ENCODE measurements at places on chromosomes 5 and 9.

GRCh38 chr9:91033797-91034196, 232.2 kb downstream of the SYK start:
- peak; percentile 79 for DNase-seq

- DNase-seq, result no peak
These were observed 83.9 kb downstream of the NDFIP1 start for GRCh38 chr5:142192286-142193113.

DNA sequence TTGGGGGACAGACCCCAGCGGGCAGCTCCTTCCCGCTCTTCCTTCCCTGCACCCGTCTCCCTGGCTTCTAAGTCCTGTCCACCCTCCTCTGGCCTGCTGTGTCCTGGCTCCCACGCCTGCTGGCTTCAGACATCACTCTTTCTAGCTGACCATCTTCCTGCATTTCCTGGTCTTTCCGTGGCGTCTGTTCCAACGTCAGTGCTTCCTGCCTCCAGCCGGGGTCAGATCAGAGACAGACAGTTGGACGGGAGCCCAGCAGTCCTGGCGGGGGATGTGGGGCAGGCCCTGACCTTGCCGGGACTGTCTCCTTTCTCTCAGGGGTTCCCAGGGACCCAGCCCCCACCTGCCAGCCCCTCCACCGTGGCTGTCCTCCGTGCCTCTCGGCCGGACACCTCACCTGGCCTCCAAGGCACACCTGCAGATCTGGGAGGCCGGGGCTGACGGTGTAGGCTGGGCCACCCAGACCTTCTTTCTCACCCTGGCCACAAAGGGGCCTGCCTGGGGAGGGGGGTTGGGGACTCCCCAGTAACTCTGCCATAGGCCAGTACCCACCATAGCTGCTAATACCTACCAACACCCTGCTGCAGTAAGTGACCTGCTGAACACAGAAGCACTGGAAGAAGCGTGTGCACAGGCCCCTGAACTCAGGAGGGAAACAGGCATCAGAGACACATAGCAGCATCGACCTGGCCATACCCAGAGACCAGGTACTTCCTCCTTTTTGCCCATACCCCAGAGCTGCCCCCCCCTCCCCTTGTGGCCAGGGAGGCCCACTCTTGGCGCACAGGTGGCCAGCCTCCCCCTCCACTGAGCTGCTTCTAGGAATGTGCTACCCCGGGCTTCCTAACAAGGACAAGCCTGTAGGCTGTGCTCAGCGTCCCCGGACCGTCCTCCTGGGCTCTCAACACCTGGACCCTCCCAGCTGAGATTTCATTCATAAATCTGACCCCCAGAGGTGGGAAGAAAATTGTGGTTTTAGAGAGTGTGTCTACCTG, 5.1 kb downstream of the NRARP start:
- DNase-seq, result no peak

DNA sequence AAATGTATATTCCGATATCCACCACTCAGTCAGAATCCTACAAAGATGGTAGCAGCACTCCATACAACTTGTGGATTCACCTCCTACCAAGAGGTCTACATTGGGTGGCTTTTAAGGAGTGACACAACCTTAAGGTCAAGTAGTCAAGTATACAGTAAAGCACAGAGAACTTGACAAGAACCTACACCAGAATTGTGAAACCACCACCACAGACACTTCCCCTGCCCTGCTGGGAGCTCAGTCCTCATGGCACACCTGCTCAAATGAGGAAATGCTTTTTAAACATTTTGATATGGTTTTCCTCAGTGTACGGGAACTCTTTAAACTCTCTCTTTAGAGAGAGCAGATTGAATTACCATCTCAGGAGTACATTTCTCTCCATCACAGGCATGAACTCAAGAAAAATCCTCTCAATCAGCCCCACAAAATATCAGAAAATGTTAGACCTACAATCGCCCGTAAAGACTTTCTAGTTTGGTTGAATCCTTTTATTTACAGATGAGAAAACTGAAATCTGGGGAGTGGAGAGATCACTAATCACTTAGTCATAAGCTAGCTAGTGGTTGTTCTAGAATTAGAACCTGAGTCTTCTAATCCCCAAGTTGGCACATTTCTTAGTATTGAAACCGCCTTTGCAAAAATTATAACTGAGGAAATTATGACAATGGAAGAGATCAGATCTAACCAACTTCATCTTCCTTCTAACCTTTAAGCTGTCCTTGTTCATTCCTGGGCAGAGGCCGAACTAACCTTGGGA, 38.5 kb upstream of the NR4A3 start:
- no peak for DNase-seq

DNA sequence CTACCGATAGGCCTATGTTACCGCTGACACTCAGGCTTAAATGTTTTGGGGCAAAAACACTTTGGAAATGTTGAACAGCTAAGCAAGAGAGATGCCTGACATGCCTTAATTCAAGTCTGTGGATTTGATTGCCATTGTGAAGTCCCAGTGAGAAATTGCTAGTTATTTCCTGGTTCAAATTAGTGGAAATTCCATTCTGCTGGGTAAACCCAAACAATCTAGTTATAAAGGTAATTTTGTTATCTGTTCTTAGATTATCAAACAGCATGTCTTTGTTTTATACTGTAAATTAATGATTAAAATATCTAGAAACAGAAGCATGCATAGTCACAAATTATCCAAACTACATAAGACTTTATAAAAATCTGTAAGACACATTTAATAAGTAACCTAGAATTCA, 96.6 kb downstream of the PJA2 start:
- DNase-seq, result no peak

GRCh38 chr5:149932445-149933350, 11.9 kb downstream of the PDE6A start:
- DNase-seq, result no peak

- DNase-seq, result no peak
These were observed at the start of gene C7 for GRCh38 chr5:40909264-40909663. C7 (plus strand) TSS chr5:40909497; CDS start chr5:40909611, 114 bp downstream.

GRCh38 chr5:117623042-117623805, 1048.6 kb upstream of the SEMA6A start:
- no peak for DNase-seq

GRCh38 chr9:93624431-93624834, 48.0 kb downstream of the PHF2 start:
- DNase-seq, result no peak

- DNase-seq, result no peak
These were observed 111.7 kb upstream of the NEK6 start for GRCh38 chr9:124146031-124146561.

GRCh38 chr9:33289936-33290246, 425 bp upstream of the NFX1 start:
- DNase-seq, result no peak

GRCh38 chr5:176610435-176610773, 448 bp upstream of the GPRIN1 start:
- no peak for DNase-seq

- no peak for DNase-seq
These were observed 47.2 kb upstream of the OR13F1 start for GRCh38 chr9:104456831-104457230.

DNA sequence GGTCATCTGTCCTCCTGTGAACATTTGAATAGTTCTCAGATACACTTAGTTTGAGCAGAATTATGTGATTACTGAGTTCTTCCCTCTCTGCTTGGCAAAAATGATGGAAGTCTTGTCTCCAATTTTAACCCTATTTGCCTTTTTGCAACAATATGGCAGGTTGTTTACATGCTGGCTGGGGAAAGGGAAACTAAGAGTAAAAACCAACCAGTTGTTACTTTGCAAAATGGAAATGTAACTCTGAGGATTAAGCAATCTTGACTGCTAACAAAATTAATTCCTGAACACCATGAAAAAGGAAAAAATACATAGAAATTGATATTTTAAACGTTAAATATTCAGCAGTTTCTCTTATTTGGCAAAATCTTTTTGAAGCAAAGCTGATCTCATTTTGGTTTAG, 11.1 kb downstream of the SIT1 start:
- DNase-seq, result no peak

DNA sequence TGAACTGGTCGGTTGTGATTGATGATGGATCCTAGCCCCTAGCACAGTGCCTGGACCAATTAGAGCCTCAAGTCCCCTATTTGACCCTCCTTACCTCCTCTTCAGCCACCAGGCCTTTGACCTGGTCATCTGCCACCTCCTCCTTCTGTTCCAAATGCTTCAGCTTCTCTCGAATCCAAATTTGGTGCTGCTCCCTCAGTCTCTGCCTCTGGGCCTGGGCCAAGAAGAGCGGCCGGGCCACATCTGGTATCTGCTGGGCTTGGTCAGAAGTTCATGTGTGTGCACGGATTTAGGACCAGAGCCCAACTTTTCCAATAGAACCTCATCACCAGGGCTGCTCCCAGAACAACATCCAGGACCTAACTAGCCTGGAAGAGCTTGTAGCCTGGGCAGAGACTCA, 6.5 kb downstream of the SLC35A4 start:
- no peak for DNase-seq

DNA sequence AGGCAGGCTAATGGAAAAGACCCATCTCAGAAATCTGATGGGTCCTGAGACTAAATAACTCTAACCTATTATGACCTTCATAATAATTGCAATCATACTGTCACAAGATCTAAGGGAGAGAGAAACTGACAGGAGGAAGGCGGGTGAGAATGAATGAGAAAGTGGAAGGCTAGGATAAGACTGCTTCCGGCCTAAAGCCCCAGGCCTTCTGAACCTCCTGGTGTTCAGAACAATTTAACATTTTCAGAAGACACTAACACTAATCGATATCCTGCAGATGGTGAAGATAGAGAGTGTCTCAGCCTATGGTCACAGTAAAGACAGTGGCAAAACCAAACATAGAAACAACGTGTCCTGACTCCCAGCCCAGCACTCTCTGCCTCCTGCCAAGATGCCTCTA, 1.2 kb downstream of the RPS14 start:
- DNase-seq, result no peak

DNA sequence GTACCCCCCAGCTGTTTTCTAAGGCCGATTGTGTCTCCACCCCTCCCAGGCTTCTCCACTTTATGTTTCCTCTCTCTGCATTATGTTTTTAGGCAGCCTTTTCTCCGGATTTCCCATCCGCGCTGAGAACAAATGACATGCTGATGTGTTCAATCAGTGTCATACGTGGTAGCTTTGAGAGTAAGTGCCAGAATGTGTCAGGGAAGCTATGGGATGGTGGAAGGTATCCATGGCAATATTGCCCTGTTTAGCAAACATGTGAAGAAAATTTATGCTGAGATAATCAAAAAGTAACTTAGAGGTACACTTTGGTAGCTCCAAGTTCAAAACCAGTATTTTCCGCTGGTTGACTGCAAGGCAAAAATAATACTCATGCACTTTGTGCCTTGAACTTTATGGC, 36.6 kb upstream of the LECT2 start:
- no peak for DNase-seq

- no peak for DNase-seq
These were observed 290 bp downstream of the SLC23A1 start for GRCh38 chr5:139382807-139383206.

DNA sequence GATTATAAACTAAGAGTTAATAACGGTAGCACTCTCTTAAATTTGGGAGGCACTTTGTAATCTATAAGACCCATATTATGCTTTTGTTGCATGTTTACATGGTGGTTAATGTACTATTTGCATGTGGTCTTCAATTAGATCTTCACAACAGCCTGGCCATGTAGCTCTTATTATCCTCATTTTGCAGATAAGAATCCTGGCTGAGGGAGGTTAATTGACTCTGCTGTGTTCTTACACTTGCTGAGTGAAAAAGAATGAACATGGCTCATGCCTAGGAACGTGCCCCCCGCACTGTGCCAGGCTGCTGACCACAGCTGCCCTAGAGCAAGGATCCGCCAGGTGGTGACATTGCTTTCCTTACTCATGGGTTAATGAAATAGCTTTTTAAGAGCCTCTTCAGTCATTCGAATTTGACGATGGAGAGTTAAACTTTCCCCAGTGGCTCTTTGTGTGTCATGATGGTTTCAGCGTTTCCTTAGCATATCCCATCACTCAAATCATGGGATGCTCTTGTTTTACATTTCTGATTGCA, 97.9 kb downstream of the CDH6 start:
- no peak for DNase-seq

DNA sequence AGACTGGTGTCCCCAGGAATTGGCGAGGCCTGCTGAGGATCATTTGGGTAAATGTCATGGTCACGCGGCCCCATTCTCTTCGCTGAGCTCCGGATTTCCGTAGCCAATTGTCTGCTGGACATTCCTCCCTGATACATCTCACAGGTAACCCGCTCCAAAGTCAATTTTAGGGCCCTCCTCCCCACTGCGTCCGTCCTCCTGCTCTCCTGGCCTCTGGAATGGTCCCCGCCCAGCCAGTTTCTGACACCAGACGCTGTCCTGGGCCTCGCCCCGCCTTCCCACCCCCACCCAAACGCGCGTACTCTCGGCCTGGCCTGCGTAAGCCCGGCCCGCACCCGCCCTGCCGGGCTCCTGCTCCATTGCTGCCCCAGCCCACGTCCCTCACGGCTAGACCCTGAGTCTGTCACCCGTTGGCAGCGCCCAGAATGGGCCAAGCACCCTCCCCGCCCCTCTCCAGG, 202.0 kb downstream of the AUH start:
- DNase-seq, result no peak

- DNase-seq, result no peak
These were observed 51.7 kb upstream of the KCNMB1 start for GRCh38 chr5:170440771-170441392.

GRCh38 chr5:16776611-16777251, 159.4 kb downstream of the MYO10 start:
- no peak for DNase-seq

DNA sequence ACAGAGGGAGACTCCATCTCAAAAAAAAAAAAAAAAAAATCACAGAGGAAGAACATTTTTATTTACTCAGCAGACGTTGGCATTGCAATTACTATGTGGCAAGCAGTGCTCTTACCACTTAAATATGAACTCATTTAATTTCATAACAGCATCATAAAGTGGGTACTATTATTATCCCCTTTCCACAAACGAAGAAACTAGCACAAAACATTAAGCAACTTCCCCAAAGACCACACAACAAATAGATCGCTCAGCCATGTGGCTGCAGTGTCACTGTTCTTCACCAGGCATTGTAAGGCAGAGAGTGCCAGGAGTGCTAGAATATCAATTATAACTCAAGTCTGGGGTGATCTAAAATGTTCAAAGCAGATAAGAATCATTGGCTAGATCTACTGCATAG, 69.8 kb upstream of the PLPP6 start:
- DNase-seq, result no peak

GRCh38 chr9:2802494-2802921, 41.4 kb downstream of the PUM3 start:
- no peak for DNase-seq

GRCh38 chr5:159203351-159203750, 6.0 kb downstream of the RNF145 start:
- no peak for DNase-seq

DNA sequence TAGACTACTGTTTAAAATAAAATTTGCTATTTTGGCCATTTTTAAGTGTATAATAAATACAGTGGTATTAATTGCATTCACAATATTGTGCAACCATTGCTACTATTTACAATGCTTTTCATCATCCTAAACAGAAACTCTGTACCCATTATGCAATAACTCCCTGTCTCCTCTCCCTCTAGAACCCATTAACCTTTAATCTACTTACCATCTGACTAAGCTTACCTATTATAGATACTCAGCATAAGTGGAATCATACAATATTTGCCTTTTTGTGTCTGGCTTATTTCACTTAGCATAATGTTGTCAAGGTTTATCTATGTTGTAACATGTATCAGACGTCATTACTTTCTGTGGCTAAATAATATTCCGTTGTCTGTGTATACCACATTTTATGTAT, 25.9 kb downstream of the CD14 start:
- DNase-seq, result no peak

Measured in stimulated activated CD4-positive, alpha-beta T cell treated with anti-CD3 and anti-CD28 coated beads, Interleukin-15, amount 100 ng/mL, for 48 hours (primary cell).